ENCODE measurements at places on chromosomes 3 and 15.
A peak's percentile ranks its signal among the peaks of the same experiment; 100 is the strongest.

GRCh38 chr3:23455084-23455483, 252.0 kb downstream of the UBE2E2 start:
- peak; percentile 17 for DNase-seq

- no peak for DNase-seq
These were observed 10.2 kb downstream of the ASB7 start for GRCh38 chr15:100612539-100612938.

- DNase-seq = no peak
These were observed 62.0 kb upstream of the ATP2C1 start for GRCh38 chr3:130831719-130832400.

GRCh38 chr15:96254173-96254572, 76.3 kb upstream of the NR2F2 start:
- DNase-seq = no peak

DNA sequence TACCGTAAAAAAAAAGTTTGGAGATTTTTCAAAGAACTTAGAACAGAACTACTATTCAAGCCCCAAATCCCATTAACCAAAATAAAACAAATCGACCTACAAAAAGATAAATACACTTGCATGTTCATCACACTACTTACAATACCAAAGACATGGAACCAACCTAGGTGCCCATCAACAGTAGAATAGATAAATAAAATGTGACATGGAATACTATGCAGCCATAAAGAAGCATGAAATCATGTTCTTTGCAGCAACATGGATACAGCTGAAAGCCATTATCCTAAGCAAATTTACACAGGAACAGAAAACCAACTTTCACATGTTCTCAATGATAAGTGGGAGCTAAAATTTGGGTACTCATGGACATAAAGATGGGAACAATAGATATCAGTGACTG, 768.7 kb downstream of the ROBO1 start:
- no peak for DNase-seq

DNA sequence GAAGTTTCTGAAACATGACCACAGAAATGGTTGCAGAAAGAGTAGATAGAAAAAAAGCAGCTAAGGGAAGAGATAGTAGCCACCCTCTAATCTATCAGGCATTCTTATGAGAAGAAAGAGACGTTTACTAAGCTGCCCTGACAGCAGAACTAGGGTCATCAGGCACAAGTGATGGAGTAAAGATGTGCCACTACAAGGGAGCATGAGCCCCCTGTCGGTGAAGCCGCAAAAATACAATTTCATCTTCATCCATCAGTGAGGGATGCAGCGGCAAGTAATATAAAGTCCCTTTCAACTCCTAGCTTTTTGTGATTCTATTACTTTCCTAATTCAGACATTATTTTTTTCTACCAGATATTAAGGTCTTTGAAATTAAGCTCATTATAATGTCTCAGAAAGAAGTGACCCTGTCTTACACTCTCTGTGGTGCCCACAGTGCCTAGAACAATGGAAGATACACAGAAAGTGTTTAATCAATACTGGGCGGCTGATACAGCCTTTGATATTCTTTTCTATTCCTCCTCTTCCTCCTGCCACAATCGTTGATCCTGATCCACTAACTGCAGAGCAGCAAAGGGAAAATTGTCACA, 651.6 kb downstream of the NTRK3 start:
- no peak for DNase-seq

All from adrenal gland (tissue), 19 donors.